ENCODE measurements at places on chromosomes 11 and 22. TPM values are rescaled to one million over a fixed set of nuclear protein-coding genes. Genes with fewer than 3 reads are reported as not detected.

DNA sequence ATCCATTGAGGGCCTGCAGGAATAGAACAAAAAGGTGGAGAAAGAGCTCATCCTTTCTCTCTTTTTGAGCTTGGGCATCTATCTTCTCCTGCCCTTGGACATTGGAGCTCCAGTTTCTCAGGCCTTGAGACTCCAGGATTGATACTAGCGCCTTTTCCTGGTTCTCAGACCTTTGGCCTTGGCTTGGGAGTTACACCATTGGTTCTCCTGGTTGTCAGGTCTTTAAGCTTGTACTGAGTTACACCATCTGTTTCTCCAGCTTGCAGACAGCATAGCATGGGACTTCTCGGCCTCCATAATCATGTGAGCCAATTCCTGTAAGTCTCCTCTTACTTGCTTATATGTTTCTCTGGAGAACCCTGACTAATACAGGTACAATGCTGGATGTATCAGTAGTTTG is 72.6 kb downstream of the GRK3 start:
- DNase-seq, result no peak

The SAAL1 gene
- 6.0 TPM for total RNA-seq

- no peak for DNase-seq
Observed at GRCh38 chr11:8805296-8805695, 105.7 kb upstream of the AKIP1 start.

- no peak for DNase-seq
Observed at GRCh38 chr22:23898006-23898974, 4.1 kb downstream of the MIF start.

The PGA5 gene
- 0.42 TPM for total RNA-seq

The FIBIN gene
- 5.5 TPM for total RNA-seq

The SLC25A45 gene
- total RNA-seq, result 9.9 TPM

The UBQLNL gene
- total RNA-seq, result 0.16 TPM

GRCh38 chr11:48141475-48142122 is 75.0 kb upstream of the OR4B1 start:
- DNase-seq, result no peak

DNA sequence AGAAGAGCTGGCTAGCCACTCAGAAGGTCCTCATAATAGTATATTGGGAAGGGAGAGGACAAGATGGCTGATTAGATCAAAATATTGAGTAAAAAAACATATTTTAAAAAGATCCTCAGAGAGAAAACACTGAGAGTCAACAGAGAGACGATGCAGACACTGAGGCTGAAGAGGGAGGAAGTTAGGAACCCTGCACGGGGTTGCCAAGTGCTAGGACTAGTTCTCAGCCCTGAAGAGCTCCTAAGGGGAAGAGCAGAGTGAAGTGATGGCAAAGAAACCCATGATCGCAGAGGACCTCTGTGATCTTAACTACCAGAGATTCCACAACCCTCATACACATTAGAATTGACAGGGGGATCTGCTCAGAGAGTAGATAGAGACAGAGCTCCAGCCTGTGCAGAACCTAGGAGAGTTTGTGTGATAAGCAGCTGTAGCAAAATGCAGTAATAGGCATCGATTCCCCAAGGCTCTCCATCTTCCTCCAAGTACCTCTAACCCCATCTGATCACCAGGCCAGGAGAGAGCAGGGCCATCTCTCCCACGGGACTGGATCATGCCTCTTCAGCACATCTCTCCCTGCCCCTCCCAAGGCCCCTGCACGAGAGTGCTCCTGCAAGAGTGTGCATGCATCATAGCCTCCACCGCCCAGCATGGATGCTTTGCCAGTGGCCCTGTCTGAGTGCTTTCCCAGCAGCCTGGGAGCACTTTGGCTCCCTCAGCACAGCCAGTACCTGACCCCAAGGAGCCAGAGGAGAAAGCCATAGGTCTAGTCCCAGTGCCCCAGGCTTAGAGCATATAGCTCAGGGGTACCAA is 41.2 kb upstream of the ARL14EP start:
- no peak for DNase-seq

DNA sequence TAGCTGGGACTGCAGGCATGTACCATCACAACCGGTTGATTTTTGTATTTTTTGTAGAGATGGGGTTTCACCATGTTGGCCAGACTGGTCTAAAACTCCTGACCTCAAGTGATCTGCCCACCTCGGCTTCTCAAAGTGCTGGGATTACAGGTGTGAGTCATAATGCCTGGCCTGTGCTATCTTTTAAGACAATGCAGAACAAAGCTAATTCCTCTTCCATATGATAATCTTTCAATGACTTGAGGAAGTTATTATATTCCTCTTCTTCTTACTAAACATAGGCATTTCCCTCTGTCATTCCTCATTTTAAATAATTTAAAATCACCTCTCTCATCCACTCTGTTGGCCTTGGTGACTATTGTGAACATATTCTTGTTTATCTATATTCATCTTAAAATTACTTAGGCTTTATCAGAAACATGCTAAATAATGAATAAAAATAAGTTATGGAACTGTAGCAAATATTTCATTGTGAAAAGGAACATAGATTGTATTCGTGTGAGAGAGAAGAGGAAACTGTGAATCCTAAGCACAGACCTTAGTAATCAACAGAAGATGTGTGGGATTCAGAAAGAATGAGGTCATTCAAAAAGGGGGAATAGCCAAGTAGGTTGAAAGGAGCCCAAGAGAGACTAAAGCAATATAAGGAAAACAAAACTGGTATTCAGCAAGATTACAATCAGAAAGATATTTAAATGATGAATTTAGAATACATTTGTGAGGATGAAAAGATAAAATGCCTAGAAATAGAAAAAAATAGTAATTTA is 269.4 kb downstream of the TTC28 start:
- DNase-seq, result no peak

The C22orf31 gene
- total RNA-seq, result not detected

The JRKL gene
- total RNA-seq, result 8.3 TPM

GRCh38 chr11:116473790-116474346 is 298.9 kb downstream of the BUD13 start:
- no peak for DNase-seq

- DNase-seq, result no peak
Observed at GRCh38 chr11:29518389-29519174, 498.2 kb downstream of the KCNA4 start.

The C22orf42 gene
- not detected for total RNA-seq

The TMEM45B gene
- total RNA-seq, result not detected

- peak; percentile 90 for DNase-seq
Observed at GRCh38 chr22:36160499-36160942, at the start of gene APOL3. TSS of gene APOL3 (minus strand) at chr22:36160755. CDS start at chr22:36149055, 11,700 bp downstream.

The WNT11 gene
- total RNA-seq, result 6.2 TPM

DNA sequence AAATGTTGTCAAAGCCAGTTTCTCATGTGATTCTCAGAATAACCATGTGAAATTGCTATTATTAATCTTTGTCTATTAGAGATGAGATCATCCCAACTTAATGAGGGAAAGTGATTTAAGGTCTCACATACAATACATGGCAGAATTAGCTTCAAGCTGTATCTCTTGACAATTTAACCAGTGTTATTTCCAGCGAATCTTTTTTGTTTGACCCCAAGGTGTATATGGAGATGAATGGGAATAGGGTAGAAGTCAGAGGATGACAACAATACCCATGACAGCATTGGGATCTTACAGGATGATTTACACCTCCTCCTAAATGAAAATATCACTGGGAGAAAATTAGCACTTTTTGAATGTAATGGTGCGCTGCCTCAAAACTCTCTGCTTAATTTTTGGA is 290.8 kb upstream of the LUZP2 start:
- DNase-seq, result no peak

The PHOX2A gene
- total RNA-seq, result not detected

GRCh38 chr11:68297812-68298658 is 14.4 kb upstream of the LRP5 start:
- DNase-seq, result peak; percentile 77

GRCh38 chr11:134585666-134586610 is 173.9 kb upstream of the B3GAT1 start:
- no peak for DNase-seq

DNA sequence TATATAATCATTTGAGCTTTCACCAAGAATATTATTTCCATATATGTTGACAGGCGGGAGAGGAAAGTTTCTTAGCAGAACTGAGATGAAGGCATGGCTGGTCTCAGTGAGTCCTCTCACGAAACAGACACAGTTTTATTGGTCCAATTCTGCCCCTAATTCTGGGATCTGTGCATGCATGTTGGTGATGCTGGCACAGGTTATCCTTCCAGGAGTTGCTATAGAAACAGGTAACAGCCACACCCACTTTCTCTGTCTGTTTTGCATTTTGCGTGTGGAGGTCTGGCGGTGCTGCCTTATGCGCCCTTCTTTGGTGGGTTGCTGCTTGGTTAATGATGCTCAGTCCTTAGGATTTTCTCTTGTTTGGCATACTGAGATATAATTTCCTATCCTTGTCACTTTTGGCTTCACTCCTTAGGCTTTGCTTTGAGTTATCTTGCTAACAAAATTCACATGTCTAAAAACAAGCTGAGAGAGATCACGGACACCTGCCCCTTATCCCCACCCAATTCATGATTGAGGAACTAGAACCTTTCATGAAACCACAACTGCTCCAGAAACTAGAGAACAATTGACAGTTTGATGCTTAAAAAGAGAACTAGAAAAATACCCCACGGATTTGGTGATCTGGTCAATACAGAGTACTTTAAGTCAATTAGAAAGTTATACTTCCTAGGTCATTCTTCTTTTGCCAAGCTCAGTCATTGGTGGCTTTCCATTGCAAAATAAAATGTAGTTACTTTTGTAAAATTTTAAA is 189.3 kb downstream of the FAT3 start:
- DNase-seq, result no peak

DNA sequence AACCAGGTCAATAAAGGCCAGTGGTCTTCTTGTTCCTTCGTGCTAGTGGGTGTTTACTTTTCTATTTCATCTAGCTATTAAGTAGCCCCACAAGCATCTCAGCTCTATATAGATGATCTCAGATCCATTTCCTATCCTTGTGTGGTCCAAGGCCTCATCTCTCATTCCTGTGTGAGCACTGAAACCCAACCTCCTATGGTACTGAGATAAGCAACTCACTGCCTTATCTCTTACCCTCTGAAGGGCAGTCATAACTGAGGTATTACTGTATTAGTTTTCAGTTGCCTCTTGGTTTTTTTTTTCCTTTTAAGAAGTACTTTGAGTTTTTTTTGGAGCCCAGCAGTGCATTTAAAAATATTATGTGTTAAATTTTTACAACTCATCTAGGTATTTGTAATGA is 28.3 kb downstream of the ACER3 start:
- no peak for DNase-seq

The APOL6 gene
- 23.2 TPM for total RNA-seq

The GRM5 gene
- total RNA-seq, result not detected

DNA sequence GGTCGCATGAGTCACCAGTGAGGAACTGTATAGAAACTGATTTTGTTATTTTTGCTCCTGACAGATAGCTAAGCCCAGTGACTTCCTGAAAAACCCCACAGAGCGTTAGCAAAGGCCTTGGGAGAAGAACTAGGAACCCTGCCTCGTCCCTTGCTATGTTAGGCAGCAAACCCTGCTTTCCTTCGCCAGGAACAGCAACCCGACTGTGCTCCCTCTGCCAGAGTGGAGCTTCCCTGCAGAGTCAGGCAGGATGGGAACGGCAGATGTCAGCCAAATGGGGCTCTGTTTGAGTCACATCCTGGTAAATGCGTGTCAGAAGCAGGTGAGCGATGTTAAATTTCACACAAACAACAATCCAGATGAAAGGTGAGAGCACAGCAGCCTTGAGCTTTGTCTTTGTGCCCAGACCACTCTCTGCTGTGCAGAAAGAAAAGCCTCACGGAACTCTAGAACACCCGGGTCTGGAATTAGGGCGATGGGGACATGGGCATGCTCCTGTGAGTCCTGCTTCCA is 186.6 kb downstream of the ADAMTS15 start:
- no peak for DNase-seq

The DPP3 gene
- 14.9 TPM for total RNA-seq

- DNase-seq, result no peak
Observed at GRCh38 chr11:33900159-33900840, 8.4 kb upstream of the LMO2 start.

- DNase-seq, result no peak
Observed at GRCh38 chr22:43201486-43202219, 14.7 kb upstream of the TTLL12 start.

DNA sequence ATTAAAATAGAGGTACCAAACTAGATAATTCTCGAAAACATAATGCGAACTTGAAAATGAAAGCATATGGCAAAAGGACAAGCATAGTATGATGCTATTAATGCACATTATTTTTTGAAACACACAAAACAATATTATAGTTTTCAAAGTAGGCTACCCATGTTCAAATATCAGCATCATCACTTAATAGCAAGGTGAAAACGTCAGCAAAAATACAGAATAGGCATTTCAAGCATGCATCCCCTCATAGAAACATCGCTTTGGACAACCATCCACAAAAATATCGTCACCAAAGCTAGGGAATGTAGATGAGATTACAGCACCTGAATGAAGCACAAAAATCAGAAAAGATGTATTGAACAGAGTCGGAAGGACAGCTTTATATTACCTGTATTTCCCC is 814.5 kb upstream of the LRRC4C start:
- DNase-seq, result no peak

DNA sequence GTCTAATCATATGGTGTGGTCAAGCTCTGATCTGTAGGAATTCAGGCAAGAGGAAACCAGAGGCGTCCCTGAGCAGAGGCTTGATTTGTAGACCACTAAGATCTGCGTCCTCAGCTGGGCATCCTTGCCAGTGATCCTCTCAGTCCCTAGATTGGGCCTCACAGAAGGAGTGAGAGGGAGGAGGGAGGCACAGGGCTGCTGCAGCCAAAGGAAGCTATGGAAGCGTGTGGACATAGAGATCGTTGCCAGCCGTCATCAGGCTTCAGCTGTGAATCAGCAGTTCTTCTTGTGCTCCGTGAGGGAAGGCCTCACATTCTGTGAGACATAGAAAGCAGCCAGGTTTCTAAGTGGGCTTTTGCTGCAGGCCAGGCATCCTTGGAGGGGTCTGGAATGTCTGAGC is 254.6 kb upstream of the KIRREL3 start:
- DNase-seq, result no peak

DNA sequence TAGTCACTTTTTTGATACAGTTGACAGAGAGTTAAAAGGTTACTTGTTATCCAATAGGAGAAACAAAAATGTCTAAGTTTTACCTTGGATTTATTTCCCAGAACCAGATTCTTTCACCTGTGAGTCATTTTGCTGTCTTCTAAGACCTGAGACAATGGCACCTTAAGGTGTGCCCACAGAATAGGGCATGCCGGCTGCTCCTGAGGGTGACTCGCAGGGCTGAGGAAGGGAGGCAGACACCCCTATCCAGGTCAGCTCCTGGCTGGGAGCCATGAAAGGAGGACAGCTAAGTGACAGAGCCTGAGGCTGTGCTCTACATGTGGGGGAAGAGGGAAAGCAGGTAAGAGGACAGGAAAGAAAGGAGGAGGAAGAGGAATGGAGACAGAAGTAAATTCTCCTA is 67.8 kb downstream of the RASSF10 start:
- no peak for DNase-seq

GRCh38 chr22:50086526-50086925 is 1.3 kb upstream of the MLC1 start:
- no peak for DNase-seq

GRCh38 chr11:31767066-31767465 is 44.1 kb downstream of the PAX6 start:
- DNase-seq, result no peak

The ZNRF3 gene
- 7.5 TPM for total RNA-seq

- DNase-seq, result no peak
Observed at GRCh38 chr11:66048547-66049323, at the start of gene GAL3ST3. TSS of gene GAL3ST3 (minus strand) at chr11:66049161. CDS start at chr11:66045415, 3,746 bp downstream.
